Fibroblast of skin of right quadriceps (primary cell): ENCODE measurements at places on chromosomes 2 and 18.

GRCh38 chr18:39460136-39460535 lies 1894.5 kb upstream of the CELF4 start:
- DNase-seq = no peak

- DNase-seq = no peak
Observed at GRCh38 chr2:233371641-233372040, 17.3 kb downstream of the DGKD start.

GRCh38 chr2:99445065-99445464 lies 44.8 kb downstream of the REV1 start:
- DNase-seq = no peak

DNA sequence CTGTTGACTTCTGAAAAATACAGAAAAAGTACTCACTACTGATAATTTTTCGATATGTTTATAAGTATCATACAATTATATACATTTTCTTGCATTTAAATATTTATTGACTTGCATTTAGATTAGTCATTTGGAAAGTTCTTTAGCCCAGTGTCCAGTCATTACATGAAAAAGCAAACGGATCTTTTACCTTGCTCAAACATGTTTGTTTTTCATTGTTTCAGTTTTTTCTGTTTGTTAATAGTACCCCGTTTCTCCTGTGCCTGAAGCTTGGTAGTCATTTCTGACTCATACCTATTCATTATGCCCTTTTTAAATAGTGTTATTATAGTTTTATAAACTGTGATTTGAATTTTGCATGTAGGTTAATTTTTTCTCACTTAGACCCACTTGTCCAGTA lies 28.1 kb downstream of the CEP192 start:
- DNase-seq = no peak

GRCh38 chr2:66574701-66575624 lies 140.0 kb downstream of the MEIS1 start:
- DNase-seq = peak; percentile 91

DNA sequence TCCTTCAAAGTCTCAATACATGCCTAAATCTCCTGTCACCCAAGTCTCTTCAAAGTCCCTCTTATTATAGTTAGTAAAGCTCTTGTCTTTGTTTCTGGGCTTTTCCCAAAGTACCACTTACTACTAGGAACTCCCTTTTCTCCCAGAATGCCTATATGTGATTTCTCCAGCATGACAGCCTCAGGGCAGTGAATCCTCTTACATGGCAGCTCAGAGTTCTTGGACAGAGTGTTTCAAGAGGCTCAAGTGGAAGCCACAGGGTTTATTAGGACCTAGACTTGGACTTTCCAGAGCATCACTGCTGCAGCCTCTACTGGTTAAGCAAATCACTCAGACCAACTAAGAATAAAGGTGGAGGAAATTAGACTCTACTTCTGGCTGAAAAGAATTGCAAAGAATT lies 98.9 kb downstream of the CSRNP3 start:
- no peak for DNase-seq

GRCh38 chr18:3611313-3612090 lies 161.5 kb downstream of the TGIF1 start:
- peak; percentile 69 for DNase-seq

GRCh38 chr2:158973116-158973956 lies 4.9 kb downstream of the TANC1 start:
- DNase-seq = peak; percentile 15

GRCh38 chr2:108982259-108982679 lies 6.8 kb downstream of the EDAR start:
- no peak for DNase-seq

DNA sequence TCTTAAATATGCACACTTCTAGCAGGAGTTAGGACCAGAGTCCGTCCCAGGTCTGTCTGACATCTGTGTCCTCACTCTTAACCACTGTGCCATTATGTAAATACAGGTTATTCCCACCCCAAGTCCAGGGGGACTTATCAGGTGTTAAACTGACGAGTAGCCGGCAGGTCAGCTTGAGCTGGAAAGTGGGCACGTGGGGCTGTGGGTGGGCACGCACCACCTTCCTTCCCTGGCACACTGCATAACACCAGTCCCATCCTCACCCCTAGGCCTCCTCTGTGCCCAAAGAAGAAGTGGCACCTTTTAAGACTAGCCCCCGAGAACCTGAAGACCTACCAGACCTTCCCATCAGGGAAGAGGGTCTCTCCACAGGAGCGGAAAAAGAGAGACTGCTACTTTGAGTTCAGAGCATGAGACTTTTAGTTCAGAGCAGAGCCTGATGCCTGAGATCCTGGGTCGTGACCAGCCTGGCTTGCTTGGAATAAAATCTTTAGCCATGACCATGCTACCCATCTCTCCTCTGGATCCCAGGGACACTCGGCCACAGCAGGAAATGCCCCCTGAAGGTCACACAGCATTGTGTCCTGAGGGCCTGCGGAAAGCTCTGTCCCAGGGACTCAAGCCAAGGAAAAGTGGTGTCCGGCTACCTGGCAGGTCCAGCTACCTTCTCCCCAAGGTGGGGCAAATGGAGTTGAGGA lies 62.0 kb downstream of the CIB4 start:
- no peak for DNase-seq

- no peak for DNase-seq
Observed at GRCh38 chr2:144595686-144596072, 75.8 kb upstream of the ZEB2 start.

- no peak for DNase-seq
Observed at GRCh38 chr18:56637176-56637575, 1.2 kb downstream of the TXNL1 start.

DNA sequence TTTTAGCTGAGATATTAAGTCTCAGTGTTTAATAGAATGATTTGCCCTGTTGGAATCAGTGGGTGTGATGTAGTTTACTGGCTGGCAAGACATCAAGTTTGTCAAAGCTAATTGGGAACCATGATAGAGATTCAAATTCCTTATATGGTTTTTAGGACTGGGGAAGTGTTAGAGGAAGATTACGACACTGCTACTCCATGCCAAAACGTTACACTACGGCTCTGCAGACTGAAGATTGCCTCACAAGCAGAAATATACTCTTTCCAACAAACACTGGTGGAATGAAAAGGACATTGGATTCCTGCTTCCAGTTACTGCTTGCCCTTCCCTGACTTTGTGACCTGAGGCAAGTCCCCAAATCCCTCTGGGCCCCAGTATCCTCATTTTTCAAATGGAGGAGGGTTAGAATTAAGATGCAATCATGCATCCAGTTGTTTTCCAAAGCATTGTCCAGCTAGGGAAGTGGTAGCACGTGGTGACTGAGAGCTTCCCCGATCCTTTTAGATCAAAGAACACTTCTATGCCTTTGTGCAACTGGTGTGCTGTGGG lies 147.6 kb downstream of the CDC42EP3 start:
- DNase-seq = peak; percentile 93

DNA sequence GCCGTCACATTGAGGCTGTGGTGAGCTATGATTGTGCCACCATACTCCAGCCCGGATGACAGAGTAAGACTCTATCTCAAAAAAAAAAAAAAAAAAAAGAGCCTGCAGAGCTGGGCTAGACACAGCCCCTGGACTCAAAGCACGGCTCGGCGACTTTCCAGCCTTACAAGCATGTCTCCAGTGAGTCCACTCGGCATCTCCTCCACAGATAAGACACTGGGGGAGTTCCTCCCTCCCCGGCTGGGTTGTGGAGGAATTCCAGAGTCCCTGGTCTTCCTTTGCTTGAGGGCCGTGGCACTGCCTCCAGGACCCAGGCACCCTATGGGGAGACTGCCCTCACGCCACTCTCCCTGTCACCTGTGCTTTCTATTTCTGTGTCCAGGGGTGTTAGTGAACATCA lies 30.9 kb upstream of the RPL31 start:
- DNase-seq = no peak

GRCh38 chr18:25517881-25518715 lies 166.1 kb upstream of the ZNF521 start:
- peak; percentile 24 for DNase-seq

DNA sequence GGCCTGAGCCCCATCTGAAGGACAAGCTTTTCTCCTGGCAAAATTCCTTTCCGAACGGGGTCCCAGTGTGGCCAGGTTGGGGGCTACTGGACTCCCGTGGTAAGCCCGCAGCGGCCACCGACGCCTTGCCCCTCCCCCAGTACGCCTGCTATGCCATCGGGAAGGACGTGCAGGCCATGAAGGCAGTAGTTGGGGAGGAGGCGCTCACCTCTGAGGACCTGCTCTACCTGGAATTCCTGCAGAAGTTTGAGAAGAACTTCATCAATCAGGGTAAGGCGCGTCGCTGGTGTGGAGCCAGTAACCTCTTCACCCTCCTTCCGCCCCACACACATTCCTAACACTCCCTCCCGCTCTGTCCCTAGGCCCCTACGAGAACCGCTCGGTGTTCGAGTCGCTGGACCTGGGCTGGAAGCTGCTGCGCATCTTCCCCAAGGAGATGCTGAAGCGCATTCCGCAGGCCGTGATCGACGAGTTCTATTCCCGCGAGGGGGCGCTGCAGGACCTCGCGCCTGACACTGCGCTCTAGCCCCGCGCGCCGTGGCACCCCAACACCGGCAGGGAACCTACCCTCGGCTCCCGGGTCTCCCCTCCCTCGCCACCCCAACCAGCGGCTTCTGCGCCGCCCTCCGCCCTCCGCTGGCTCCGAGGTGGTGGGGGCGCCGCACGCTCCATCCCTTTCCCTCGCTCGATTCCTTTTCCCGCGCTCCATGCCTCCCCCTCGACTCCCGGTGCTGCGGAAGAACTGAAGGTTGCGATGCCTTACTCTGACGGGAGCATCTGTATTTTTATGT lies 13.6 kb upstream of the ANKRD53 start:
- peak; percentile 45 for DNase-seq

DNA sequence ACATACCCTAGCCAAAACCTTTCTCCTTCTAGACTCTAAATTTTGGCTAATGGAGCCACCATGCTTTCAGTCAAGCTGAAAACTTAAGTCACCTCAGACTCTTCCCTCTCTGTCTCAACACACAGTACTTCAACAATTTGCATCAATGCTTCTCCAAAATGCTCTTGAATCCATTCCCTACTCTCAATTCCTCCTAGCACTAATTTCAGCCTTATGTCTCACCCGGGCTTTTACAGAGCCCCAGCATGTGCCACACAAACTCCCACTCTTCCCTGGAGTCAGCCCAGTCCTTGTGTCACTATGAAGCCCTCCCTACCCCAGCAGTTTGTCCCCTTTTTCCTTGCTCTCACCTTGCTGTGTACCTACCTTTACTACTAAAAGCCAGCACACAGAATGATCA lies 38.7 kb downstream of the AAK1 start:
- no peak for DNase-seq

DNA sequence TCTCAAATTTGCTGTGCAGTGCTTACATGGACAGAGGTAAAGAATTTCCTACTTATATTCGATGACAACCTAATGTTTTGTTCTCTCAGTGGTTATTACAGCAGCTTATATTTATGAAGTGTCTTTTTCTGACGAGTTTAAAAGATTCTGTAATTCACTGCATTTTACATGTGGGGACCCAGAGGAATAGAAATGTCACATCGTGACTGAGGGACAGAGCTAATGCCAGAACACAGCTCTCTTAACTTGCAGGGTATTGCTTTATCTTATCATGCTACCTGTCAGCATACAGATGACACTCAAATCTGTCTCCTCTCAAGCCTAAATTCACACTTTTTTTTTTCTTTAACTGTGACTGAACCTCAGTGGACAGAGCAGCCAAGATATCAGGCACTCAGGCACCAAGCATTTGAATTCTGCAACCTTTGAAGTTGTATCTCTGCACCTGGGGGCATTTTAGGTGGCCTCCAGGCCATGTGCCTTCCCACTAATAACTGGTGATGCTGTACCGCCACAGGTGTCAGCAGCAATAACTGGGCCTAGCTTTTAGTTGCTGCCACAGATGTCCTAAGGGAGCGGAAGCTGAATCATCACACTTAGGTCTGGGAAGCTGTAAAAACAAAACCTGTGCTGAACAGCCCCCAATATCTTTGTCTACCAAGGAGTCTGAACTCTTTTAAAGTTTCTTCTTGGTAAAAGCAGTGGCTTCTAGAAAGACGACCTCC lies 315.8 kb upstream of the NRP2 start:
- no peak for DNase-seq

GRCh38 chr2:234032279-234032856 lies 18.1 kb upstream of the SPP2 start:
- peak; percentile 68 for DNase-seq

- DNase-seq = no peak
Observed at GRCh38 chr2:218033208-218033589, 30.4 kb upstream of the TNS1 start.

- no peak for DNase-seq
Observed at GRCh38 chr2:189440644-189440946, 679 bp upstream of the WDR75 start.

DNA sequence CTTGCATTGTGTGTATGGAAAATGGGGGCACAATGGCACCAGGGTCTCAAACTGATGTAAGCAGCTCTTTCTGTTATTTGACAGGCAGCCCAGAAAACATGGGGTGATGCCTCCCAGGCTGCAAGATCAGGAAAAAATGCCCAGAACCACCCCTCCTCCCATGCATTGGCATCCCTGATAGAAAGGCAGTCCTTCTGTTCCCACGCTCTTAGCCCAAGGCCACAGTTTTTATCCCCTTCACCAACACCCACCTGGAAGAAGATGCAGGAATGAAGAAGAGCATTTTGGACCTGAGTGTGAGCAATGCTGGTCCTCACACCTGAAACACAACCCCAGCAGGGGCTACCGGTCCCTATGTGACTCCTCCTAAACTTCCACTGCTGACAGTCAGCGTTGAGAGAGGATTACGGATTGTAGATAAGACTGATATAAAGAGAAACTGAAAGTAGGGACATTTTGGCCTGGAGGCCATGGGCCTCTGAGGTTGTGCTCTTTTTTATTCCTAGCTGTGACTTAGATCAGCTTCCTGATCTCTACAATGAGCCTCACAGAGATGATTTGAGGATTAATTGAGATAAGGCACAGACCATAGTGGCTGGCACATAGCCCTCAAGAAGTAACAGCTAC lies 386.0 kb upstream of the ATP5MC3 start:
- no peak for DNase-seq

- peak; percentile 91 for DNase-seq
Observed at GRCh38 chr2:85132834-85133637, at the start of gene TCF7L1. Gene TCF7L1, plus strand, starts transcription at chr2:85133392. Its CDS starts 293 bp downstream, at chr2:85133685.

DNA sequence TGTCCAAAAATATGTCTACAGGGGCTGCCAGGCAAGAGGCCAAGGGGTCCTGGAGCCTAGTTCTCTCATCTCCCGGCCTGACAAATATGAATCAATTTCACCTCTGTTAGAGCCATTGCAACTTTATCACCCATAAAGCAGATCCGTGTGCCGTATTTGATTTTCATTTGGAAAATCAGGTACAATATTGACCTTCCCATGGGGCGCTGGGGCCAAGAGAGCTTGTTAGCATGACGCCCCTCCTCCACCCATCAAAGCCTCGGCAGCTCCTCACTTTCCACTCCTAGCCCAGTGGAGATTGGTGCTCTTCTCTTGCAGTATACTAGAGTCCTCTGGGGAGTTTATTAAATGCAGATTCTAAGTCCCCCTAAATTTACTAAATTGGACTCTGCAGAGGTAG lies 96.8 kb downstream of the CAPN13 start:
- no peak for DNase-seq
